Stomach (tissue), 19 donors: ENCODE measurements at places on chromosomes 16 and 17. TPM values are rescaled to one million over a fixed set of nuclear protein-coding genes. Genes with fewer than 3 reads are reported as not detected.

- no peak for DNase-seq
These were observed 117.8 kb downstream of the RAB11FIP4 start for GRCh38 chr17:31509095-31509804.

GRCh38 chr17:35214192-35214591 is 20.0 kb upstream of the SLC35G3 start:
- peak; percentile 48 for DNase-seq

Gene HS3ST3A1
- polyA plus RNA-seq, result 0.63 TPM

DNA sequence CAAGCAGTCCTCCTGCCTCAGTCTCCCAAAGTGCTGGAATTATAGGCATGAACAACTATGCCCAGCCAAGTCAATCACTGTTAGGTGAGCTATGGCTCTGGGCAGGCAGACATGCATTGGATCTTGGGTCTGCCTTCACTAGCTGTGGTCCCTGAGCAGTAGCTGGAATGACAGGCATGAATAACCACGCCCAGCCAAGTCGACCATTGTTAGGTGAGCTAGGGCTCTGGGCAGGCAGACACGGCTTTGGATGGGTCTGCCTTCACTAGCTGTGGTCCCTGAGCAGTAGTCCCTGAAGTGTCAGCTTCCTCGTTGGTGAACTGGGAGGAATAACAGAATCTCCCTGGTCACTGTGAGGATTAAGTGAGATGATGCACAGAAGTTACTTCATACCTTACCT is 6.4 kb downstream of the MRM3 start:
- DNase-seq, result no peak

DNA sequence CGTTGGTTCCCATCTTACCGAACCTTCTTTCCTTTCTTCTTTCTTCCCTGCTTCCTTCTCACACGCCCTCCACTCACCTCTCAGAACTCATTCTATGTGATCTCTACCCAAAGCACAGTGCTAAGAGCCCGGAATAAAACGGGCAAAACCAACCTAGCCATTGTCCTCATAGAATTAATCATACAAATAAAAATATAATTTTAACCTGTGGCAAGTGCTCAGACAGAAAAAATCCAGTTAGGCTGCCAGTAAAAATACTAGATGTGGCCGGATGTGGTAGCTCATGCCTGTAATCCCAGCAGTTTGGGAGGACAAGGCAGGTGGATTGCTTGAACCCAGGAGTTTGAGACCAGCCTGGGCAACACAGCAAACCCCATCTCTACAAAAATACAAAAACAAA is 27.0 kb downstream of the BMERB1 start:
- no peak for DNase-seq

- DNase-seq, result no peak
These were observed 5.2 kb downstream of the TBX4 start for GRCh38 chr17:61457226-61457983.

- DNase-seq, result peak; percentile 30
These were observed 184.1 kb upstream of the ZFHX3 start for GRCh38 chr16:73231944-73232554.

GRCh38 chr17:72425133-72425793 is 304.4 kb downstream of the SOX9 start:
- DNase-seq, result no peak

DNA sequence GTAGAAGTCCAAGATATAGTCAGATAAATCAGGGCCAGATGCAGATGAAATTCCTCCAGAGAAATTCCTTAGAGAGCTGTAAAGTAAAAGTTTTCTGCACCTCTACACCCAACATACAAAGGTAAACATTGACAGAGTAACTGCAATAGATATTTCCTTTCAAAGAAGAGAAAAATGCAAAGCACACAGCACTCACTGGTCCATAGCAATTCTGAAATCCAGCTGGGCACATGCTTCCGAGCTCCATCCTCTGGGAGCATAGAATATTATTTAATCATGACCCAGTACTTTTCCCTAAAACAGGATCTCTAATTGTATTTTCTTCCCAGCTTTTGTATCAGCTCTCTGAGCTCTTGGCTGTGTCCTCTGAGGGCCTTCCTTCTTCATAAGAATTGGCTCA is 239.5 kb upstream of the IRX3 start:
- DNase-seq, result no peak

Gene ARL5C
- polyA plus RNA-seq, result not detected

- DNase-seq, result no peak
These were observed 14.3 kb downstream of the SNX29 start for GRCh38 chr16:11990702-11991390.

GRCh38 chr17:59366773-59367656 is 35.6 kb downstream of the YPEL2 start:
- peak; percentile 92 for DNase-seq

DNA sequence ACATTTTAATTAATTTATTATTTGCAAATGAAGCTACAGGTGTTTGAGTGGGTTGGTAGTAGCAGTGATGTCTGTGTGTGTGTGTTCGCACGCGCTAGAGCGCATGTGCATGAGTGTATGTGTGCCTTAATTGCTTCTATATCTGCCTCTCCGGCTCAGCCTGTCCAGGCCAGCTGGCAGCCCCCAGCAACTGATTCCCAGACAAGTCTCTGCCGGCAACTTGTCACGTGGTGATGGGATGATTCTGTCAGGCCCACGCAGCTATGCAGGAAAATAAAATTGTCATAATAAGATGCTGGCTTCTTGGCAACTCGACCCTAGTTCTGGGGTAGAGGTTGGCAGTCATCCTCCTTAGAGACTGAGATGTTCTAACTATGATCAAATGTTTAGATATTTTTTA is 712.8 kb upstream of the SOX9 start:
- no peak for DNase-seq

GRCh38 chr16:28603381-28604185 is 6.3 kb downstream of the SULT1A1 start:
- no peak for DNase-seq

DNA sequence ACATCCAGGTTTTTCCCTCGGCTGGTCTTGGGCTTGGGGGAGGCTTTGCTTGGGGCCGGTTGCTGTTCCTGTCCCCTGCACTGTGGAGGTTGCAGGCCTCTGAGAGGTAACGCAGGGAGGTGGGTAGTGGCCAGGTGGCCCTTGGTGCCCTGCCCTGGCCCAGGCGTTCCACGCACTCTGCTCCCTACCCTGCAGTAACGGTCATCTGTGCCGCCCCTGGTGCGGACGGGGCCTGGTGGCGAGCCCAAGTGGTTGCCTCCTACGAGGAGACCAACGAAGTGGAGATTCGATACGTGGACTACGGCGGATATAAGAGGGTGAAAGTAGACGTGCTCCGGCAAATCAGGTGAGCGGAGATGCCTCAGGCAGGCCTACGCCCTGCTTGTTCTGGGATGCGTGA is 30.9 kb downstream of the AKAP1 start:
- no peak for DNase-seq

DNA sequence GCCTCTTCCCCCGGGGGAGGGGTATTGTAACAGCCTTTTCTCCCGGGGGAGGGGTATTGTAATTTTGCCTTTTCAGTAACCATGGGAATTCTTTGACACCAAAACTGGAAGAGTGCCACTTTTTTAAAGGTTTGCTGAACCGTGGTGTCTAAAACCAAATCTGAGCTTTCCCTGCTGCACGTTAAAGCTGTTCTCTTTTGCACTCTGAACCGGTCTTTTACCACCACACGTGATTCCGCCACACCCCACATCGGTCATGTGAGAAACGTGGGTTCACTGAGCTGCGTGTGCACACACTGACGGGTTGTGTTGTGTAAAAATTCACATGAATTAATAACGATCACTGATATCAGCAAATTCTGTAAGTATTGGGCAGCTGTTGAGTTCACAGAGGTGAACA is 9.2 kb upstream of the ACSF3 start:
- no peak for DNase-seq

DNA sequence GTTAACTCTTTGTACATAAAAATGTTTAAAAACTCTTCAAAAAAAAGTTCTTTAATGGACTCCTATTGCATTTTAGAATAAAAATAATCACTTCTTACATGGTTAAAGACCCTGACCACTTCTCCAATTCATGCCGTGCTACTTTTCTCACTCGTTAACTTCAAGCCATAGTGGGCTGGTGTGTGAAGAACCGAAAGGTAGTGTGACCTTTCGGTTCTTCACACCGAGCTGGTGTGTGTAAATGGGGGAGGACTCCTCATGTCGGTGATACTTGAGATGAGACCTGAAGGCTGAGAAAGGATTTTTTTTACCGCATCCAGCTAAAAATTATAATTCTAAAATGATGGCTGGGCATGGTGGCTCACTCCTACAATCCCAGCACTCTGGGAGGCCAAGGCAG is 22.1 kb downstream of the RFFL start:
- no peak for DNase-seq

GRCh38 chr17:9818760-9819159 is 3.1 kb downstream of the GSG1L2 start:
- no peak for DNase-seq

GRCh38 chr16:19718624-19718965 is 524 bp downstream of the IQCK start:
- no peak for DNase-seq

GRCh38 chr17:66345264-66345663 is 42.9 kb downstream of the PRKCA start:
- no peak for DNase-seq

Gene TAT
- polyA plus RNA-seq, result not detected

Gene NLGN2
- polyA plus RNA-seq, result 1.8 TPM

GRCh38 chr17:61591018-61591417 is at the start of gene NACA2:
Gene NACA2, minus strand, starts transcription at chr17:61591219. Its CDS starts 39 bp downstream, at chr17:61591180.
- no peak for DNase-seq

DNA sequence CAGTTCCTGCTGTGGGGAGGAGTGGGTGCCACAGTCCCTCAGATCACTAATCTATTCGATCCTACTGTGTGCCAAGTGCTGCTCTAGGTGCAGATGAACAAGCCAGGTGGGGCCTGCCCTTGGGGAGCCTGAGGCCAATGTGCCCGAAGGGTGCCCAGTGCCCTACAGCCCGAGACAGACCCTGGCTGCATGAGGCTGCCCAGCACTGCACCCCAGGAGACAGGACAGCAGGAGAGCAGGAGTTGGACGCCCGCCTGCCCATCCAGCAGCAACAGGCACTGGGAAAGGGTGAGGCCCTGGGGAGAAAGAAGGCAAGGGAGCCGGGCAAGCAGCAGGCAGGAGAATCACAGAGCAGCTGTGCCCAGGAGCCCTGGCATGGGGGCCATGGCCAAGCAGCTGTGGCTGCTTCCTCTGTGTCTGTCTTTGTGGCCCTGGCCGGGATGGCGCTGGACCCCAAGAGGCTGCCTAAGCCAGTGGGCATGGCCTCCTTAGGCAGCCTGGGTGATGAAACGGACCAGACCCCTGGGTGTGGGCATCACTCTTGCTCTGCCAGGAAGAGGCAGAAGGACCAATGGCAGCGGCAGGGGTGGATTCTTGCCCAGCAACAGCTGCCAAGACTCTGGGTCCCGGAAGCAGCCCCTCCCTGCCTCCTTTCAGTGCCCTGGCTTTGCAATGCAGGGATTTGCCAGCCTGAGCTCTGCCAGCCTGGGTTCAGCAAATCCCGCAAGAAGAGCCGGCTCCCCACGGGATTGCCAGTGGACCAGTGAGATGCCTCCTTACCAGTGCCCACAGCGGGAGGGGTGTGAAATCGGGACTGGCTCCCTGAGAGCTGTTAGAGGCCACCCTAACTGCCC is 179.6 kb upstream of the TNRC6C start:
- peak; percentile 87 for DNase-seq

- DNase-seq, result peak; percentile 65
These were observed 1.3 kb downstream of the GSPT1 start for GRCh38 chr16:11914210-11915113.

Gene PRSS33
- polyA plus RNA-seq, result not detected

Gene TNRC6C
- polyA plus RNA-seq, result 0.92 TPM

DNA sequence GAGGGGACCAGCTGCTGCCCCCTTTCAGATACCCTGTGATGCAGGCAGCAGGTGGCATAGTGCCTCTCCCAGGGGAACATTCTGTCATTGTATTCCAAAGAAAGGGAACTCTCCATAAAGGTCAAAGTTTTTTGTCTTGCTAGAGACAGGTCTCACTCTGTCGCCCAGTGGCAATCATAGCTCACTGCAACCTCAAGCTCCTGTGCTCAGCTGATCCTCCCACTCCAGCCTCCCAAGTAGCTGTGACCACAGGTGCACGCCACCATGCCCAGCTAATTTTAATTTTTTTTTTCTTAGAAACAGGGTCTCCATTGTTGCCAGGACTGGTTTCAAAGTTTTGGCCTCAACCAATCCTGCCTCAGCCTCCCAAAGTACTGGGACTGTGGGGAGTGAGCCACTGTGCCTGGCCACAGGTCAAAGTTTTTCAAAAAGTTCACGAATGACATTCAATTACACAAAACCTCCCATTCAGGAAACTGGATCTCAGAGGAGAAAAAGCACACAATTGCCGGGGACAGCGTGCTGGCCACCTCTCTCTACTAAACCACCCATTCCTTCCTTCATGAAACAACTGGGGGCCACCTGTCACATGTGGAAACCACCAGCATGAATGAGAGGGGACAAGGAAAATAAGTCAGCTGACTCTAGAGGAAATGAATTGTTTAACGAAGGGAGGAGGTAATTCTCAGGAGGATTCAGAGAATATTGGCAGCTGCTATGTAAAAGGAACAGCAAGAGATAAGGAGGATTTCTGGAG is 80.0 kb downstream of the MARCHF10 start:
- DNase-seq, result no peak

Gene FBXW10B
- 2.8 TPM for polyA plus RNA-seq

- no peak for DNase-seq
These were observed 5.2 kb downstream of the USP7 start for GRCh38 chr16:8958344-8959167.
